ENCODE measurements at places on chromosomes 5 and 9.

GRCh38 chr9:82404196-82404870 is 415.8 kb downstream of the SPATA31D1 start:
- DNase-seq: no peak

- no peak for DNase-seq
Observed at GRCh38 chr9:92968081-92968480, 20.8 kb downstream of the FGD3 start.

DNA sequence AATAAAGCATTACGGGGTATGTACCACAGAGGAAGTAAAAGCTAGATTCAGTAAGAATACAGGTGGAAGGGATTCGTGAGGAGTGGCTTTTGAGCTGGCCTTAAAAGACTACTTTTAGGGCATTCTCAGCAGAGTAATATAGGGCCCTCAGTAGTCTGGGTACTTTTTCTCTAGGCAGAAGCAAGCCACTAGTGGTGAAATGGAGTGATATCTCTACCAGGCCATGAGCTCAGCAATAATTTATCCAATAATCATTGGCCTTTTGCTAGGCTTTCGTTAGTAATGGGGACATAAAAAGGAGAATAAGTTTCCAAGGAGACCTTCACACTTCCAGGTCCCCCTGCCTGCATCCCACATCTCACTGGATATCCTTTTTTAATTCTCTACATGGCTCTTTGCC is 1.7 kb downstream of the POLR3G start:
- no peak for DNase-seq

- DNase-seq: no peak
Observed at GRCh38 chr9:98316445-98317133, 61.1 kb upstream of the TBC1D2 start.

- no peak for DNase-seq
Observed at GRCh38 chr5:101811466-101811865, 484.6 kb downstream of the SLCO4C1 start.

- no peak for DNase-seq
Observed at GRCh38 chr9:132881826-132882225, 3.1 kb downstream of the SPACA9 start.

DNA sequence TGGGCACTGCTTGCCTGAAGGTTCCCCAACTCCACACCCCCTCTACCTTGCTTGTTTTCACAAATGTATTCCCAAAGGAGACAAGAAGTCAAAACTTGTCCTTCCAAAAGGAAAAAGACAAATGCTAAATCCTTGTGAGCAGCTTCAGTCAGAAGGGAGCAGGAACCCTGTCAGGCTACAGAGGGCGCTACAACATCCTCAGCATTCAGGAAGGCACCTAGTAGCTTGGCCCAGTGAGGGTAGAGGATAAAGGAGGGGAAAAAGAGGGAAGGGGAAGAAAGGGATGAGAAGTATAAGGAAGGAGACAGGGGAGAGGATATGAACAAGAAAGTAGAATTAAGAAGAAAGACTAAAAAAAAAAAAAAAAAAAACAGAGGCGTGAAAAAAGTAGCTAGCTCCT is 97.5 kb downstream of the MLLT3 start:
- no peak for DNase-seq

- DNase-seq: no peak
Observed at GRCh38 chr9:129027224-129027684, 877 bp downstream of the SH3GLB2 start.

All from GM12878 (cell line).